NCI-H1694 (cell line): ENCODE measurements at places on chromosomes 6 and 20.

DNA sequence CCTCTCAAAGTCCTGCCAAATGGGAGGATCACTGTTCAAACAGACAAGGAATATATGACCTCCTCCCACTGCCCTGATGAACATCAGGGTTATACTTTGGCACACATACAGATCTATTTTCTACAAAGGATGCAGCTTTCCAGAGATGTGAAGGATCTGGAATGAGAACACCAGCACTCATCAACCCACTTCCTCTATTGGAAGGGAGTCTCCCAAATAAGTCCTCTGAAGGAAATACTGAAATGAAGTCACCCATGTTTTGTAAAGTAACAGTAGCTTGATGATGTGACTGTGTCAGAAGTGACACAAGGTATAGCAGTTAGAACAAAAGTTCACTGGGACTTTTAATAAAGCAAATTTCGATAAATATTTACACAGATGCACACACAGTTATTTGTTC is 104.9 kb downstream of the OGFRL1 start:
- no peak for DNase-seq

- no peak for DNase-seq
Measured at GRCh38 chr20:63588641-63589041, 14.6 kb upstream of the HELZ2 start.

DNA sequence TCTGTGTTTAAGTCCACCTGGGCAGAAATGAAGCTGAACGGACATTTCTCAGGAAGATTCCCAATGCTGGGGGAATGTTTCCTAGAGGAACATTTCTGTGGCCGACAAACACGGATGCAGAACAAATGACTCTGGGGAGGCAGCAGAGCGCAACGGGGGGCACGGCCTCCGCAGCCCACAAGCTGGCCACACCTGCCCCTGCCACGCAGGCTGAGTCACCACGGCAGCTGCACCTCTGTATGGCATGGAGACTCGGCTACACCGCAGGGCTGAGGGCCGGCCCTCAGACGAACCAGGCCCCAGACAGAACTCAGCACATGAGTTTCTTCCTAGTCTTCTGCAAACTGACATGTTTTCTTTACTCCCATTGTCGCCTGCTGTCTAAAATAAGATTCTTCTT is 10.0 kb upstream of the PRR18 start:
- no peak for DNase-seq

DNA sequence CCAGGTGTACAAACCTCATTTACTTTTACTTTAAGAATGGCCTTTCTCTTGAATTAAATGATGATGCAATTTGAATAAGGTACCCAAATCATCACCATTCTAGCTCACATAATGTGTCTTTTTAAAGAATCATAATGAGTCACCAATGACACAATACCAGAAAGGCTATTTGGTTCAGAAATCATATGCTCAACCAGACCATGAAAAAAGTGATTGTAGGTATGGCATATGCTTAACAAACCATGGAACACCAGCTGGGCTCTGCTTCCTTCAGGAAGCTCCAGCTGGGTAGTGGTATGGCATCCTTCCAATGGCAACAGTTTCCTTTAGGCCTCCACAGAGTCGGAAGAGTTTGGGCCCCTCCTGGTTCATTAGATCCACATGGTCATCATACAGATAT is 128.2 kb downstream of the FRK start:
- peak; percentile 44 for DNase-seq

GRCh38 chr6:4818272-4818938 is 42.2 kb downstream of the CDYL start:
- no peak for DNase-seq

GRCh38 chr20:36155991-36156390 is 1.5 kb downstream of the EPB41L1 start:
- DNase-seq: peak; percentile 15

- DNase-seq: no peak
Measured at GRCh38 chr20:36349384-36350170, 43.4 kb downstream of the DLGAP4 start.

DNA sequence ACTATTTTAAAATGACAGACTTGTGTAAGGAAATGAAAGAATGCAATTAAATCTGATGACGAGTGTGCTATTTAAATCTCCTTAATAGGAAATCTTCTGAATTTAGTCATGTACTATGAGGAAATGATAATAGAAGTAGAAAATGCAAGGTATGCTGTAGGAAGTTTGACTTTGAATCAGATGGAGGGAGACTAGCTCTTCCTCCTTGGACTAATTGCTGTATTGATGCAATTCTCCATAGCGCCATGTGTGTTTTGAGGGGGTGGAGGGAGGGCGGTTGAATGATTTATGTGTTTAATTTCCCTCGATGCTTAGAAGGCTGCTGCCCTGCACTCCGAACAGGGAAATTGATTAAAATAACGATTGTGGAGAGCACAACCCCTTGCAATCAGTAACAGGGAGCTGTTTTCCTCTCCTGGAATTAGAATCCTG is 214.4 kb upstream of the PRND start:
- DNase-seq: no peak

DNA sequence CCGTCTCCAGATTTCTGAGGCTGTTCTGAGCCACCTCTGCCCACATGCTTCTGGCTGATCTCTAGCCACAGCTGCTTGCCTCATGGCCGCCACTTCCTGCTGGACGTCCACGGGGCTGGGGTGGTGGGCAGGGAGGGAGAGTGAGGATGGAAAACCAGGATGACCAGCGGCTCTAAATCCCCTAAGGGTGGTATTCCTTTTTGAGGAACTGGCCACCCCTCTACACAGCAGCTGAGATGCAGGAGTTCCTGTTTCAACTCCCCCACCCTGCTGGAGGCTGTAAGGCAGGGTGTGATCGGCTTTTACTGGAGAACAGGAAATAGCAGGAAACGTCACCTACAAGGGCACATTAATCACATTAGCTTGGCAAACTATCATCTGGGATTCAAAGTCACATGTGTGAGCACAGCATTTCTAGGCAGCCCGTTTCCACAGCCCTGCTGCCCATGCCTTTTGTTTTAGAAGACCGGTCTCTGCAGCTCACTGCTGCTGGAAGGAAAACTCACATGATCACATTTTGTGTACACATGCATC is 181.6 kb upstream of the ECI2 start:
- DNase-seq: no peak

DNA sequence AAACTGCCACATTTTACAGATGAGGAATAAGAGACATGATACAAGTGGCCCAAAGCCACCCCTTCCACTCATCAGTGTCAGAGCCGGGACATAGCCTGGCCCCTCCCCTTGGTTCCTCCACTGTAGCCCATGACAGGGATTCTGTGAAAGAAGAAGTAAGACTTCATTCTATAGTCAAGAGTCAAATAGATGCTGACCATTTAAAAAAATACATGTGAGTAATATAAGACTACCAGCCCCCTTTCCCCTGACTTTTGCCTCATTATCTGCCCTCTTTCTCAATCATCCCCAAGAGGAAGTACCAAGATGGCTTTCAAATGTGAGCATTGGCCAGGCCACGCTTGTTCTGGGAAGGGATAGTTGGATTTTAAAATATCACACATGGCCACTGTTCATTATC is 57.8 kb upstream of the TAB2 start:
- DNase-seq: no peak

- DNase-seq: no peak
Measured at GRCh38 chr6:104682722-104683643, 176.7 kb downstream of the HACE1 start.

DNA sequence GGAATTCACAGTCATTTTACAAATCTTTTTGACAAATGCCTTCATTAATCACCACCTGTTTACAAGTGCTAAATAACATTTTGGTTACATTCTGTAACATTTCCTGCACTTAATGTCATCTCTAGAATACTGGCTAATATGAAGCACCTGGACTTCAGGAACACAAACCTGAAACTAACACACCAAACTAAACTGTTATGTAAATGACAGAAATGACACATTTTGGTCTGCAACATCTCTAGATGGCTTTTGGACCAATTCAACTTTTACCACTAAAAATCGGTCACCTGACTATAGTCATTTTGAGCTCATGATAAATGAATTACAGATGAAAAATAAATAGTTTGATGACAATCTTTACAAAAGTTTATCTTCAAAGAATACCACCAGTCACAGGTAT is 80.6 kb downstream of the ATG5 start:
- DNase-seq: no peak

DNA sequence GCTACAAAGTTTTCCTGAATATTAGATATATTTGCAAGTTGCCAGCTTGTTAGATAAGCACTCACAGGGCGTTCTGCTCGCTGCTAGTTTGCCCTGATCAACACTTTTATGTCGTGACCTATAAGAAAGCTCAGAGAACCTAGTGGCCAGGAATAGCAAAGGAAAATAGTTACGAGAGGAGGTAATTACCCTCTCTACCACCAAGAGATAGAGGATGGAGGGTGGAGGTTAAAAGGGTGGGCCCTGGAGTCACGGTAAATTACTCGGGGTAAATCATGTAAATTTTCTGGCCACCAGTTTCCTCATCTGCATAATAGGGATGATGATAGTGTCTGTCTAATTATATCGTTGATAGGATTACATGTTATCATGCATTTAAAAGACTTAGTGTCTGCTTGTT is 87.2 kb downstream of the JPH2 start:
- no peak for DNase-seq

DNA sequence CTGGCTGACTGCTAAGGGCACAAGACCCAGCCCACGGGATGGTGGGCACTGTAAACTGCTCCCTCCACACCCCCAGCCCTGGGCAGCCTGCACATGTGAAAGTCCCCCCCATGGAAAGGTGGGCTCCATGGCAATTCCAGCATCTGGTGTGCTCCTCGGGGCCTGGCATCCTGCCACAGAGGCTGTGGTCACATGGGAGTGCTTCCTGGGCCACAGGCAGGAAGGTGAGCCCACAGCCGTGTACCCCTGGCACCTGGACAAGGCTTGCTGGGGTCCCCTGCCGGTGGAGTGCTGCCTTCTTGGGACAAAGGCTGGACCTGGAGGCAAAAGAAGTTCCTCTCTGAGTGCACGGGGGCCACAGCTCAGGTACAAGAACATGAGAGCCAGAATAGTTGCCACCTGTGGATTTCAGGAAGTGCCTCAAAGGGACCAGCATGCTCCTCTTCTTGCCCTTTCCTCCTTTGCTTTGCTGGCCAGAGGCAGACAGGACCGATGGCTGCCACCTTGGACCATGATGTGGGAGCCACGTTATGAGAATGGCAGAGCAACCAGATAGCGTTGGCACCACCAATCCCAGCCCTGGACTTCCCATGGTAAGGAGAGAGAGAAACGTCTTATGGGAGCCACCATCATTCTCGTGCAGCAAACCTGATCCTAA is 120.2 kb upstream of the MLN start:
- no peak for DNase-seq

DNA sequence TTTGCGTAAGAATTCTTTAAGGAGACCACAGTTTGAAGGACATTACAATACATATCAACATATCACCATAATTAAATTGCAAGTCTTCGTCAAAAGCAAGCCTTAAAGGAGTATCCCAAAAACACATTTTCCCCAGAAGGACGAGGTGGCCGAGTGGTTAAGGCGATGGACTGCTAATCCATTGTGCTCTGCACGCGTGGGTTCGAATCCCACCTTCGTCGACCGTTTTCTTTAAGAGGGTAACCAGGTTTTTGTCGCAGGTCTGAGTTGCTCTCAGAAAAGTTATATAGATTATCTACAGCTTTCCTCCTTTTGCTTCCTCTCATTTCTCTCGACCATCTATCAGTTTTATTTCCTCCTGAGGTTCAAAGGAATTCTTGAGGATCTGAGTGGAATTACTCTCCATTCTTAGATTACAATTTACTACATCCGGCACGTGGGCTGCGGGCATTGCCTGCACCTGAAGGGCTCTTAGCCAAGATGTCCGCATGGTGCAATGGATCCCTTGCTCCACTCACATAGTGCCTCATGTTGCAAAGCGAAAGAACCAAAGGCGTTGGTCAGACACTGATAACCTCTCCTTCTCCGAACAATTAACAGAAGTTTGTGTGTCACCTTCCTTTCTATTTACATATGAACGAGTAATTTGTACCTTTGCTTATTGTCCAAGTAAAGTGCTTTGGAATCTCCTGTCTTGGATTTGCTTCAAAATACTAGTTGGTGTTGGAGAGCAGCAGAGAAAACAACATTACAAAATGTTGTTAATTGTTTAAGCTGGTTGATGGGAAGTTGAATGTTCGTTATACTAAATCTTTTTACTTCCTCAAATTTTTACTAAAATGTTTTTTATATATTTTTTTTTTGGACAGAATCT is 14.0 kb downstream of the POM121L2 start:
- DNase-seq: no peak

- no peak for DNase-seq
Measured at GRCh38 chr6:82893889-82894652, 171.6 kb downstream of the UBE3D start.

DNA sequence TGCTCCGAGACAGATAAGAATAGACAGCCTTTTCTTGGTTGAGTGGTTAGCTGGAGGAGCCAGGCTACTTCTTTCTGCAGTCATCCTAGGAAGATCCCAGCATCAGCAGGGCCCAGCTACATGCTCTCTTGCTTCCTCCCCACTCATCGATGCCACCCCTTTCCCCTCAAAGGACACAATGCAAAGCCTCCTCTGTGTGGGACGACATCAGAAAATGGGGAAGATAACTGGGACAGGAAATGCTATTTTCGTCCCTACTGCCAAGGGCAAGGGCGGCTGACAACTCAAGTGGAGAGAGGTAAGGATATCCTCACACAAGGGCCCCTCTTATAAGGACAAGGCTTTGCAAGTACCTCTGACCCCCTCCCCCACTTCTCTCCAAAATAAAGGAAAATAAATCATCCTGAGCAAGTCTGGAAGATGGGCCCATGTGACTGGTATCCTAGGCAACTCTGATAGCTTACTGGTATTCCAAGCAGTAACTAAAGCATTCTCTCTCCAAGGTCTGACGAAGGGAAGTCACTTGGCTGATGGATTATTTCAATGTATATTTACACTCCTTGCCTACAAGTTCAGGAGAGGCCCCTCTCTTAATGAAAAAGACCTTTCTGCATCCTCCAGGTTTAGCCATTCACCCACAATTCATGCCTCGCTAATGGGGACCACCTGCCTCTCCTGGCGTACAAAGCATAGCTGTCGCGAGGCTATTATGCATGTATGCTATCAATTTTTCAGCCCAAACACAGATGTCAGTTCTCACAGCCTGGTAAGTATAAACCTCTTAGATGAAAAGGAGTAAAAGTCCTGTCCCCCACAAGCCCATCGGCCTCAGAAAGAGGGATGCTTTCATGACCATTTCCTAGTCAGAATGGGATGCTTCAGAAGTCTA is 11.3 kb downstream of the ELMO2 start:
- no peak for DNase-seq

GRCh38 chr20:2102585-2103460 is 1.2 kb downstream of the STK35 start:
- peak; percentile 71 for DNase-seq

DNA sequence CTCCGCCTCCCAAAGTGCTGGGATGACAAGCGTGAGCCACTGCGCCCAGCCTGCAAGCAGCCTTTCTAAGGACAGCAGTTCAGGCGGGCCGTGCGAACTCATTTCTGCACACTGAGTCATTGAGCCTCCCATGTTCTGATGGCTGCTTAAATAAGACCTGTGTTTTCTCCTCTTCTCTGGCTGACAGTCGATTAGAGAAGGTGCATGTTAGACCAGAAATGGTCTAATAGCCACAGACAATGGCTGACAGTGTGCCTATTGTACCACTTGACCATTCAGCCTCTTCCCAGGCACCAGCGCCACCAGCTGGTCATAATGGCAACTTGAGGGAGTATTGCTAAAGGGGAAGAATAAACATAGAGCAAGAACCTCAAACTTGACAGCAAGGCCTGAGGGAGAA is 6.2 kb downstream of the CST11 start:
- peak; percentile 2 for DNase-seq
